ENCODE measurements at places on chromosomes 3 and 15.
A peak's percentile ranks its signal among the peaks of the same experiment; 100 is the strongest.

DNA sequence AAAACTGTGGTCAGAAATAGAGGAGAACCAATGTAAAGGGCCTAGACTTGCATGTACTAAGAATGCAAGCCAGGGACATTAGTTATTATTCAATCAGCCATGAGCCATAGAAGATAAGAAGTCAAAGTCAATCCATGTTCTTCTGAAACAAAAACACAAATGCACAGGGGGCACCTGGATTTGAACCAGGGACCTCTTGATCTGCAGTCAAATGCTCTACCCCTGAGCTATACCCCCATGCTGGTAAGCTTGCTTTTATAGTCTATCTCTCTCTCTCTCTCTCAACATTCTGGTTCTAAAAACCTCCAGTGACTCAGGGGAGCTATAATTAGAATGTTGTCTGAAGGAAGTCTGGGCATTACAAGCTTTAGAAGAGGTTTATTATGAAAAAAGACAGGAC, 85.6 kb upstream of the ACP3 start:
- no peak overlapping the region for H3K4me3 ChIP-seq
- H3K4me1 ChIP-seq, result no peaks in the 10 kb centered on the region
- H3K27ac ChIP-seq, result no peak overlapping the region
- peaks cover 15% of the 10 kb centered on the region for H3K27me3 ChIP-seq
- H3K36me3 ChIP-seq, result no peaks in the 10 kb centered on the region

- no peak overlapping the region for H3K4me3 ChIP-seq
- H3K27ac ChIP-seq, result no peak overlapping the region
- no peak for DNase-seq
Observed at GRCh38 chr3:56144805-56145204, 323.5 kb downstream of the ERC2 start.

- no peak for DNase-seq
- no peak overlapping the region for H3K4me3 ChIP-seq
- H3K36me3 ChIP-seq, result peaks cover 5% of the 10 kb centered on the region
- peaks cover 22% of the 10 kb centered on the region for H3K4me1 ChIP-seq
Observed at GRCh38 chr15:67785431-67785830, 39.9 kb upstream of the SKOR1 start.

GRCh38 chr15:39597336-39597735, 16.5 kb downstream of the THBS1 start:
- no peak overlapping the region for H3K4me3 ChIP-seq
- no peak overlapping the region for H3K27ac ChIP-seq
- peaks cover 15% of the 10 kb centered on the region for H3K27me3 ChIP-seq
- peaks cover 4% of the 10 kb centered on the region for H3K4me1 ChIP-seq
- H3K36me3 ChIP-seq, result no peaks in the 10 kb centered on the region
- no peak for DNase-seq

- peak overlapping the region; percentile 88 for H3K4me3 ChIP-seq
- peaks cover 24% of the 10 kb centered on the region for H3K4me1 ChIP-seq
- peak overlapping the region; percentile 88 for H3K27ac ChIP-seq
- peak; percentile 68 for DNase-seq
- no peaks in the 10 kb centered on the region for H3K27me3 ChIP-seq
- H3K36me3 ChIP-seq, result no peaks in the 10 kb centered on the region
Observed at GRCh38 chr3:13479332-13479581, 849 bp upstream of the HDAC11 start.

DNA sequence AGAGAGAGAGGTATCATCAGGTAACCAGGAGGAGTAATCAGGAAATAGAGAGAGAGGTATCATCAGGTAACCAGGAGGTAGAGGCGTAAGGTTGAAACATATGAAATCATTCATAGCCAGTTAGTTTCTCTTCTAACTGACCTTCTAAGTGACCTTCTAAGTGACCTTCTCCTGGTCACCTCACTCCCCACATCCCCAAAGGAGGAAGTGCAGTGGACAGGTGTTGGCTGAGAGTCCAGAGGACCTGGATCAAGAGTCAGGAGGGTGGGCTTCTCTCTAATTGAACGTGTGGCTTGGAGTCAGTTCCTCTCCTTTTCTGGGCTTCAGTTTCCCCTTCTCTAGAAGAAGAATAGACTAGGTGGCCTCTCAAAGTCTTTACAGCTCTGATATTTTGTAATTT, 121.3 kb upstream of the DLG1 start:
- H3K27me3 ChIP-seq, result peaks cover 15% of the 10 kb centered on the region
- H3K36me3 ChIP-seq, result no peaks in the 10 kb centered on the region
- DNase-seq, result no peak
- H3K4me1 ChIP-seq, result no peaks in the 10 kb centered on the region
- H3K4me3 ChIP-seq, result no peak overlapping the region
- H3K27ac ChIP-seq, result no peak overlapping the region

DNA sequence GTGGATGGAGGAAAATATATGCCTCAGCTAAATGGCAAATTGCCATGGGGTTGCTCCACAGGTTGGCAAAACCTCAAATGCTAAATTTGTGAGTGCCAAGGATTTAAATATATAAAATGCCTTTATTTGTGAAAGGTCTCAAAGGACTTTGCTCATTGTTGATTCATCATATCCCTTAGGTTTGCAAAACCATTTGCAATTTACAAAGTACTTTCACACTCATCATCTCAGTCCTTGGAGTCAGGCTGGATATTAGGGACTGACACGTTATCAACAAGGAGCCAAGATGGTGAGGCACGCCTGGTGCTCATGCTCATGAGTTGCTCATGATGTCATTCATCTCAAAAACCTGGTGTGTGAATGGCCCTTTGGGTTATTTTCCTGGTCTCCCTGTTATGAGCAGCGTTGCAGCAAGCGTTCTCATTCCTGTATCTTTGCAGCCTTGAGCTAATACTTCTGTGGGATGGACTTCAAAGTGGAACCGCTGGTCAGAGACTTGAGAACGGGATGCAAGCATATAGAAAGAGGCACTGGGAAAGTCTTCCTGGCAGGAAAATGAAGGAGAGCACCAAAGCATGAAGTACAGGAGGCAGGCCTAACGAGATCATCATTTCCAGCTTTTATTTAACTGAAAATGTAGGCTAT, 66.0 kb downstream of the MYO1E start:
- no peak overlapping the region for H3K4me3 ChIP-seq
- peaks cover under 1% of the 10 kb centered on the region for H3K27me3 ChIP-seq
- peaks cover 20% of the 10 kb centered on the region for H3K4me1 ChIP-seq

DNA sequence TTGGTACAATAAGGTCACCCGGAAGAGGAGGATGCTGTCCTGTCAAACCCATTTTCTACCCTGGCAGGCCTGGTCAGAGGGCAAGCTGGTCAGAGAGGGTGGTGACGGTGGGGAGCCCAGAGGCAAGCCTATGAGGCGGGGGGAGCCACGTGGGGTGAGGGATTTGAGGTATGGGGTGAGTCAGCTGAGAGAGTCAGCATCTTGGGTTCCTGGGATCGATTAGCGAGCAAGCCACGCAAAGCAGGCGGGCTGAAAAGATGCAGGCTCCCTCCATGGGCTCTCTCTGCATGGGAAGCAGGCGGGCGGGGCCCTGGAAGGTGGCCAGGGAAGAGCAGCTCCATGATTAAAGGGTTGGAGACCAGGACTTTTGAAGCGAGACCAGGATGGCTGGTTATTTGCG, 48.1 kb downstream of the MAGEF1 start:
- H3K4me1 ChIP-seq, result peaks cover 1% of the 10 kb centered on the region
- no peaks in the 10 kb centered on the region for H3K27me3 ChIP-seq
- no peaks in the 10 kb centered on the region for H3K36me3 ChIP-seq
- no peak overlapping the region for H3K27ac ChIP-seq

- peaks cover 42% of the 10 kb centered on the region for H3K4me1 ChIP-seq
- DNase-seq, result peak; percentile 81
Observed at GRCh38 chr3:67655364-67656121, 1.1 kb upstream of the SUCLG2 start.

DNA sequence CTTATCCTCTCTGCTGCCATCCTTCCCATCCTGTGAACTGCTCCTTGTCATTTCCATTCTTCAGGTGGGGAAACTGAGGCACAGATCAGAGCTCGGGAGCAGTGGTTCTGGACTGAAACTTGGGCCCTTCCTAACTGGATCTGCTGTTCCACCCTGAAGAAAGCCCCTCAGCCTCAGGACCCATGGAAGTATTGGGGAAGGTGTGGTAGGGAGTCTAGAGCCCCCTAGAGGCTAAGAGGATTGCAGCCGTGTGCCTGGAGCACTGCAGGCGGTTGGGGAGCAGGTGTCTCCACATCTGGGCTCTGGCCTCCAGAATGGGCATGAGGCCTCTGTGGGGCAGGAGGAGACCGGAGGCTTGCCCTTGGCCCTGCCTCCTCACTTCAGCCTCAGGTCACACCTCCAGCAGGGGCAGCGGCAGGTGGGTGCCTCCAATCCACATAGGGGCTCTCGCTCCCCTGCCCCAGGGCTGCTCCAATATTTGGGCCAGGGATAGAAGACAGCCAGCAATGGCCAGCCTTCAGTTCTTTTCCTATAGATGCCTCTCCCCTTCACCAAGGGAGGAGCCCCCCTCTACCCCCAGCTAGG, 28.1 kb downstream of the DNAJB8 start:
- no peaks in the 10 kb centered on the region for H3K4me1 ChIP-seq
- H3K4me3 ChIP-seq, result no peak overlapping the region
- H3K27me3 ChIP-seq, result peaks cover 33% of the 10 kb centered on the region
- no peak for DNase-seq

GRCh38 chr3:43077261-43077660, 28.6 kb downstream of the POMGNT2 start:
- no peak overlapping the region for H3K4me3 ChIP-seq
- peaks cover 39% of the 10 kb centered on the region for H3K36me3 ChIP-seq
- no peak overlapping the region for H3K27ac ChIP-seq
- DNase-seq, result no peak

GRCh38 chr3:171135549-171135948, 109.0 kb upstream of the SLC2A2 start:
- H3K36me3 ChIP-seq, result peaks cover 14% of the 10 kb centered on the region
- H3K27me3 ChIP-seq, result no peaks in the 10 kb centered on the region
- H3K27ac ChIP-seq, result no peak overlapping the region
- H3K4me1 ChIP-seq, result no peaks in the 10 kb centered on the region

DNA sequence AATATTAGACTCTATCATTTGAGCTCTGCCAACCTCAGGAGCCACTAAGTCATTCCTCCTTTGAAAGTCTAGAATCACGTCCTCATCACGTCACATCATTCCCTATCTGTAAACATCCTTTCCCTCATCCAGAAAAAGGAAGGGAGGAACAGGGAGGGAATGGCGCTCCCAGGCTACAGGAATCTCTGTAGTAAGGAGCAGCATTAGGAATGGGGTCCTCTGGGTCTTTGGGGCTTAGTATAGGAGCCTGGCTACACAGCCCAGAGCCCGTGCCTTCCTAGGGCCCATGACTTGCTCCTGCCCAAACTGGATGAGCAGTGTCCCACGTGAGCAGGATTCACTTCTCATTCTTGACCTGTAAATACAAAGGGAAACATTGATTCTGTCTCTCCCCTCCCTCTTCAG, 1.6 kb downstream of the TAGLN3 start:
- peaks cover 2% of the 10 kb centered on the region for H3K36me3 ChIP-seq
- H3K27ac ChIP-seq, result no peak overlapping the region
- H3K4me3 ChIP-seq, result no peak overlapping the region
- H3K4me1 ChIP-seq, result peaks cover 58% of the 10 kb centered on the region
- DNase-seq, result no peak
- H3K27me3 ChIP-seq, result no peaks in the 10 kb centered on the region

DNA sequence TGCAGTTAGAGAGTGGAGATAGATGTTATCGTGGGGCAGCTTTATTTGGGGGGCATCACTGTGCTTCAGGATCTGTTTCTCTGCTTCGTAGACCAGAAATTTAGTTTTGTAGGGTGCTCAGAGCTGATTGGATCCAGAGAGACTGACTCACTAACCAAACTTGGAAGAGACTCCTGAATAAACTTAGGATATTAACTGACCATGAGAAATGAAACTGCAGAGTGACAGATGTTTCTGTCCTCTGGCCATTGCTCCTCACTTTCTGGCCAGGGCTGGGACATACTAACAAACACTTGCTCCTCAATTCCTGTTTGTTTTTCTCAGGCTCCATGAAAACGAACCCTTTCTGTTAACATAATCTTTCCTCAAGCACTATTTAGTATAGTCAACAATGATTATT, 4.3 kb downstream of the ZNF592 start:
- no peak for DNase-seq
- H3K27me3 ChIP-seq, result no peaks in the 10 kb centered on the region
- no peak overlapping the region for H3K4me3 ChIP-seq
- peaks cover 31% of the 10 kb centered on the region for H3K36me3 ChIP-seq
- peaks cover 48% of the 10 kb centered on the region for H3K4me1 ChIP-seq

All from activated naive CD8-positive, alpha-beta T cell treated with anti-CD3 and anti-CD28 coated beads for 36 hours (primary cell).